ENCODE measurements at places on chromosomes 1 and 21.

- no peak for DNase-seq
Observed at GRCh38 chr1:119935373-119935772, 39.1 kb upstream of the ADAM30 start.

GRCh38 chr1:53183095-53183990 is 13.3 kb upstream of the CPT2 start:
- no peak for DNase-seq

GRCh38 chr1:13607002-13607401 is 23.4 kb downstream of the PDPN start:
- no peak for DNase-seq

DNA sequence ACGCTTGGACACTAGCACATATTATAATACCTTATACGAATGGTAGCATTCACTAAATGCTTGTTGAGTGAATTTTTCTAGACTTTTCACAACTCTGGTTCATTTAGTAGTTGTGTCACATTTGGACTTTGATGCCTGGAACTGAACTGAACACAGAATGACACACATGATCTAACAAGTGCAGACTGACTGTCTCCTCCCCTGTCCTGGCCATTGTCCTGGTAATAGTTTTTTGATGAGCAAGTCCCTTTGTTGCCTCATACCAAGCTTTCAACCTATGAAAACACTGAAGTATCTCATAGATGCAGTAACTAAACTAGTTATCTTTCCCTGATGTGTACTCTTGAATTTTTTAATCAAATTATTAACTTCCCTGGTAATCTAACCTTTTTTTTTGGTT is 66.4 kb downstream of the LRRC8D start:
- DNase-seq, result no peak

DNA sequence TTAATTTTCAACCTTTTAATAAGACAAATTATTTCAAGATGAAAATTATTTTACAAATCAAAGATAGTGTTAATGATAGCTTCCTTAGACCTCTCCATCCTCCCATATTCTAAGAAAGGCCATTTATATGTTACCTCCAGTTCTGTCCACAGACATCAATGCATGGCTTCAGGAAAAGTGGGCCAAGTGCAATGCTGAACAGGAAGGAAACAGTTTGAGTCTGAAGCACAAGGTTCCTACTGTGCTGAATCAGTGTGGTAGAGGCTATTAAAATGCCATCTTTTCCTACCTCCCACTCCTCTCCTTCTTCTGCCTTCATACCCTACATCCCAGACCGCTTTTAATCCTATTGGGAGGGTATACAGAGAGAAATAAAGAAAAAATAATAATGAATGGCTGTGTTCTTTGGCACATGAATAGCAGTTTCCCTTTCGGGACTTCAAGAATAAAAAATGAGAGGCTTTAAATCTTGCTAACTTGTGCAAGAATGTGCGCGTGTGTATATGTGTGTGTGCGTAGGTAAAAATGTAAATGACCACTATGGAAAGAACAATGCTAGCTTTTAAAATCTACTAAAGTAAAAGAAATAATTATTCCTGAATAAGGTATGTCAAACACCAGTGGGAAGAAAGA is 62.6 kb upstream of the C1orf105 start:
- DNase-seq, result peak; percentile 35
